ENCODE measurements at places on chromosomes 2 and 18. TPM values are rescaled to one million over a fixed set of nuclear protein-coding genes. Genes with fewer than 3 reads are reported as not detected.

DNA sequence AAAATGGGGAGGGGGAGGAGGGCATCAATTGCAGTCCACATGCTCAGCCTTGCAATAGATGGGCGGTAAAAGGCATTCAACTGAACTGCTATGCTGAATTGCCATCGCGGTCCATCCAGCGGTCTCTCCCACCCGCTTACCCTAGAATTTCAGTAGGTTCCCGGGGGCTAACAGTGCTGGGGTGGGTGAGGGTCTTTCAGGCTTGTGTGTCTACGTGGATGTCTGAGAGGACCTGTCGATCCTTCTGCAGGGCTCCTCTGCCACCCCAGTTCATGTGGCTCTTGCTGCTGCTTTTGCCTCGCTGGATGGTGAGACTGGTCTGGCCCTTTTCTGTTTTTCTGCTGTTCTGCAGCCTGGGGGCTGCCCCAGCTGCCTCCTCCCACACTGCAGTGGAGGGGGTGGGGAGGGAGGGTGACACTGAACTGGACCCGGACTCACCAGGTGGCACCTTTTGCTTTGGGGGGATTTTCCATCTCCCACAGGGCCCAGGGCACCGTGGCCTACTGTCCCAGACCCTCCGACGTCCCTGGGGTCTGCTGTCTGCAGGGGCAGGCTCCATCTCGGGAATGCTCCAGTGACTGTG, 14.1 kb downstream of the ACKR3 start:
- no peak overlapping the region for H3K4me3 ChIP-seq
- no peaks in the 10 kb centered on the region for H3K27me3 ChIP-seq
- no peak for DNase-seq
- H3K36me3 ChIP-seq: peaks cover 2% of the 10 kb centered on the region
- no peak overlapping the region for H3K27ac ChIP-seq
- H3K4me1 ChIP-seq: no peaks in the 10 kb centered on the region

- no peak for DNase-seq
- H3K4me3 ChIP-seq: no peak overlapping the region
- no peaks in the 10 kb centered on the region for H3K36me3 ChIP-seq
- H3K27ac ChIP-seq: no peak overlapping the region
- no peaks in the 10 kb centered on the region for H3K27me3 ChIP-seq
- H3K4me1 ChIP-seq: no peaks in the 10 kb centered on the region
Observed at GRCh38 chr2:150538651-150539201, 51.3 kb upstream of the RND3 start.

DNA sequence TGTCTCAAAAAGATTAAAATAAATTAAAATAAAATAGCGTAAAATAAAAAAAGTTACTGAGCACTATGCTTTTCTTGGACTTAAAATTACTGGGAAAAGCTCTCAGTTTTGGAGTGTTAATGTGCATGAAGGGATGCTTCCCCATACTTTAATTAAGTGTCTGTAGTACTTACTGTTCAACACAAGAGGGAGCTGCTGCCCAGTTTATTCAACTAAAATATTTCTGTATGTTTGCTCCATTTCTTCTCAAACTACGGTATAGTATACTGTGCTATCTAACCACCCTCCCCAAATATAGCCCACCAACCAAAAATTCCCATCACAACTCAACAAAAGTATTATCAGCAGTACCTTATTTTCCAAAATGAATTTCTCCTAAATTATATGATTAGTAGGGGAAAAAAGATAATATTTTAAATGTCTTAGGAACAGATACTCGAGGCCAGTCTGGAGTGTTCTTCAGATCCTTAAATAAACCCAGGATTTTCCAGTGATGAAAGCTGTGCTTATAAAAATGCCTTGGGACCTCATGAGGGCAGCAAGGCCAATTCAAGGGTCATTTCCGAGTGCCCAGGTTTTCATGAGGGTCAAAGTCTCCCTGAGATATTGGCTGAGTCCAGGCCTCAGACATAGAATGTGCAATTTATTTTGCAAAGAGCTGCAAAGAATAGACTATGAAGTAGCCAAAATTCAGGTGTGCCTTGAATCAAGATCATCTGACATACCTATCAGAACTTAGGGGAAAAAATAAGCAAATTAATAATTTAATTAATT, 64.1 kb downstream of the CHRNA1 start:
- peaks cover 36% of the 10 kb centered on the region for H3K27me3 ChIP-seq
- no peaks in the 10 kb centered on the region for H3K4me1 ChIP-seq
- no peak for DNase-seq
- no peak overlapping the region for H3K27ac ChIP-seq
- H3K36me3 ChIP-seq: no peaks in the 10 kb centered on the region

DNA sequence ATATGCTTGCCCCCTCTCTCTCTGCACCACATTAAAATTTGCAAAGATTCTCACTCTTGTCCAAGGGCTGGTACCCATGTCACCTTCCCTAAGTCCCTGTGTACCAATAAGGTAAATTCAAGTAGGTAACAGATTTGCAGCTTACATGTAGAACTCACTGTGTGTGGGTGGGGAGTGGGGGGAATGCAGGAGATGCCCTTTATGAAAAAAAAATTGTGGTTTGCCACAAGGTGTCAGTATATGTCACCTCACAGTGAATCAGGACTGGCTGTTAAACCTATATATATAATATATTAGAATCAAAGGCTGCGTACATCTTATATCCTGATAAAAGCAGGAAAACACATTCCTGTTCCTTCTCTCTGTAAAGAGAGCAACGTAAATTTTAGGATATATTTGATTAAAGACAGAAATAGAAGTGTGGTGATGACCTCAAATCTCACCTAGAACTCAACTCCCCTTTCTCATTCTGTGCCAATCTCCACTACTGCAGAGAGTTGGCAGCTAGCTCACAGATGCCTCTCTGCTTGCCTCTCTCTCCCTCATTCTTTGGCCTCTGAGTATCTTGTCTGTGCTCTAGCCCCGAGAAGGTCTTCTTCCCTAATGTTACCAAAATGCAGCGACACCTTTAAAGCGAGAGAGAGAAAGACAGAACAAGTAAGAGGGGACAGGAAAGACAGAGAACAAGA, 536 bp downstream of the XDH start:
- H3K27me3 ChIP-seq: peaks cover 17% of the 10 kb centered on the region
- H3K27ac ChIP-seq: no peak overlapping the region
- peaks cover 22% of the 10 kb centered on the region for H3K4me1 ChIP-seq
- no peak for DNase-seq
- H3K4me3 ChIP-seq: no peak overlapping the region
- peaks cover 5% of the 10 kb centered on the region for H3K36me3 ChIP-seq

GRCh38 chr2:168974428-168974827, 56.7 kb downstream of the ABCB11 start:
- H3K27me3 ChIP-seq: no peaks in the 10 kb centered on the region
- H3K36me3 ChIP-seq: no peaks in the 10 kb centered on the region
- DNase-seq: no peak
- no peaks in the 10 kb centered on the region for H3K4me1 ChIP-seq
- no peak overlapping the region for H3K4me3 ChIP-seq

- H3K36me3 ChIP-seq: no peaks in the 10 kb centered on the region
- no peak overlapping the region for H3K4me3 ChIP-seq
- no peak overlapping the region for H3K27ac ChIP-seq
- no peak for DNase-seq
- H3K27me3 ChIP-seq: peaks cover 31% of the 10 kb centered on the region
Observed at GRCh38 chr18:62621546-62621945, 93.8 kb upstream of the PHLPP1 start.

GRCh38 chr2:142874293-142874814, 3.1 kb upstream of the KYNU start:
- no peaks in the 10 kb centered on the region for H3K27me3 ChIP-seq
- DNase-seq: no peak
- no peak overlapping the region for H3K4me3 ChIP-seq
- H3K4me1 ChIP-seq: no peaks in the 10 kb centered on the region
- no peaks in the 10 kb centered on the region for H3K36me3 ChIP-seq

DNA sequence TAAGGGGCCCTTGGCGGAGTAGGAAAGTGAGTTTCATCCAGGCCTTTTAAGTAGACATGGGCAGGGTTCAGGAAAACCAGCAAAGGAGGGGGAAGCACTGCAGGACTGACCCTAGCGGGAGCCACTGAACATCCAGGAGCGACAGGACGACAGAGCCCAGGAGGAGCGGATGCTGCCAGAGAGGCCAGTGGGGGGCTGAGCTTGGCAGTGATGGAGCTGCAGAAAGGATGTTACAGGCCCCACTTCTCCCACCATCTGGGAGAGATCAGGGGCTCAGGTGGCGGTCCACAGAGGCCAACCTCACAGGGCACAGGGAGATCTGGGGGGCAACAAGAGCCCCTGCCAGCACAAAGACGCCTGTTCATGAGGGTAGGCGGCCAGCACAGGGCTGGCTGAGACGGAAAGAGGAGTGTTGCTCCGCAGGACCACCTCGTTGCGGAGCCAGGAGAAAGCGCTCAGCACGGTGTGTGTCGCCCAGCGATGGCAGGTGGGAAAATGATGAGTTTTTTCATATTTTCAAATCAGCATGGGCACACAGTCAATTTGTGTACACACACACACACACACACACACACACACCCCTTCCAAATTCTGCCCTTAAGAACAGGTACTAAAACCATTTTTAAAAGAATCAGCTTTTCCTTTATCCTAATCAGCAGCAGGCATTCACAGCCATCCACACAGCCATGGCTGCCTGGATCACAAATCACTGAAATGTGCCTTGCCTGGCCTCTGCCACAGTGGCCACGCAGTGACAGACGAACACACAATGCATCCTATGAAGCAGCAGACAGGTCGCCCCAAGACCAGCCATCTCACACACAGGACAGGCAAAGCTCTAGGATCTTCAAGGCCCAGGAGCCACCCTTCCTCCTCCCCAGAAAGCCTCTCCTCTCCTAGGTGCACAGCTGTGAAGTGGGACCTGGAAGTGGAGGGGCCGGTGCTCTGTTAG, 63.2 kb downstream of the NDUFA10 start:
- no peak for DNase-seq
- H3K36me3 ChIP-seq: peaks cover 4% of the 10 kb centered on the region
- no peak overlapping the region for H3K27ac ChIP-seq
- no peaks in the 10 kb centered on the region for H3K27me3 ChIP-seq
- peaks cover 2% of the 10 kb centered on the region for H3K4me1 ChIP-seq
- no peak overlapping the region for H3K4me3 ChIP-seq

- no peaks in the 10 kb centered on the region for H3K36me3 ChIP-seq
- no peak overlapping the region for H3K27ac ChIP-seq
- no peak for DNase-seq
- no peaks in the 10 kb centered on the region for H3K4me1 ChIP-seq
- no peak overlapping the region for H3K4me3 ChIP-seq
- peaks cover 17% of the 10 kb centered on the region for H3K27me3 ChIP-seq
Observed at GRCh38 chr2:144890828-144891227, 370.9 kb upstream of the ZEB2 start.

DNA sequence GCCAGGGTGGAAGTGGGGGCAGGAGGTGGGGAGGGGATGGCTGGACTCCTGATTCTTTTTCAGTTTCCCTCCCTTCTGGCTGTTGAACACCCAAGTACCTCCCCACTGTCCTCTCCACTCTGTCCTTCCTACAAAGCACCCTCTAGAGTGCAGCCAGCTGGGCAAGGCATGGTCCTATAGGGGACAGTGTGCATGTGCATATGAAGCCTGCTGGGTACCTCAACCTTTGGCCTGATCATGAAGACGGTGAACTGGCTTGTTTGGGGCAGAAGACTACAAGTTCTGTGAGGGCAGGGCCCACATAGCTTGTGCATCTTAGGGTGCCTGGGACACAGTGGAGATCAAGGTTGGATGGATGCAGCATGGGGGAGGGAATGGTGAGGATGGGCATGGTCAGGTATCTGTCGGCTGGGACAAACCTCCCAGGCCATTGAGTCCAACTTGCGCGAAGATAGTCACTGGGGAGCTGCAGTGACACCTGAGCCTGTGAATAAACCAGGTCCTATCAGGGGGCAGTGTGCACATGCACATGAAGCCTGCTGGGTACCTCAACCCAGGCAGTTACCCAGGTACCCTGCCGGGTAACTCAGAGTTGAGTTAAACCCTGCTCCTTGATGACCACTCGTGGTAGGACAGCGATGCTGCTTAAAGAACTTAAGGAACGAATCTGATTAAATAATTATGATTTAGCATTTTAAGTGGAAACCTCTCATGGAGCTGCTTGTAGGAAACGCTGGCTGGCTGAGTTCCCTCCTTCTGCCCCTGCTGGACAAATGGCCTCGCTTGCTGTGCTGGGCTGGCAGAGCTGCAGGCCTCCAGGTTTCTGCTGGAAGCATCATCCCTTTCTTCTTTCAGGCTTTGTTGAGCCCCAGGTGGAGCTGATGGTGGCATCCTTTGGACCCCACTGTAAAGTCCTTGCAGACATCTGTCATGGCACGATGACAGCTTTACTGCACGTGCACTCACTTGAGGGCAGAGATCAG, 84.0 kb downstream of the POLR1A start:
- H3K27me3 ChIP-seq: no peaks in the 10 kb centered on the region
- peak overlapping the region; percentile 8 for H3K27ac ChIP-seq
- H3K4me1 ChIP-seq: peaks cover 18% of the 10 kb centered on the region
- H3K36me3 ChIP-seq: peaks cover 13% of the 10 kb centered on the region
- no peak overlapping the region for H3K4me3 ChIP-seq

DNA sequence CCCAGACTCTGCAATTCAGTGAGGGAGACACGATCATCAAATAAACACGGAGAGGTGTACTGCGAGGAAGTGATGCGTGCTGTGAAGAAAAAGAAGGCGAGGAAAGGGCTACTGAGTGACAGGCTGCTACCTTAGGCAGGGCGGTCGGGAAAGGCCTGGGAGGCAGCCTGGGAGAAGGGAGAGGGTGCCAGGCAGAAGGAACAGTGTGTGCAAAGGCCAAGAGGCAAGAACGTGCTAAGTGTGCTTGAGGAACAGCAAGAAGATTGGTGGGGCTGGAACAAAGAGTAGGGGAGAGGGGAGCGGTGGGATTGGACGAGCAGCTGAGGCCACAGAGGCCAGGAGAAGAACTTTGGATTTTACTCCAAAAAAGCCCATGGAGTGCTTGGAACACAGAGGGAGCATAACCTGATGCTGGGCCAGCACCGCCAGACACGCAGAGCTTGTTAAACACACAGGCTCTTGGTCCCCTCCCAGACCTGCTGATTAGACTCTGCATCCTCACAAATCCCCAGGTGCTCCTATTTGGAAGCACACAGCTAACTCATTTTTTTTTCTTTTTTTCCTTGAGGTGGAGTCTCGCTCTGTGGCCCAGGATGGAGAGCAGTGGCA, 30.4 kb downstream of the SERTAD2 start:
- H3K4me3 ChIP-seq: no peak overlapping the region
- no peak overlapping the region for H3K27ac ChIP-seq
- H3K27me3 ChIP-seq: no peaks in the 10 kb centered on the region
- DNase-seq: no peak

DNA sequence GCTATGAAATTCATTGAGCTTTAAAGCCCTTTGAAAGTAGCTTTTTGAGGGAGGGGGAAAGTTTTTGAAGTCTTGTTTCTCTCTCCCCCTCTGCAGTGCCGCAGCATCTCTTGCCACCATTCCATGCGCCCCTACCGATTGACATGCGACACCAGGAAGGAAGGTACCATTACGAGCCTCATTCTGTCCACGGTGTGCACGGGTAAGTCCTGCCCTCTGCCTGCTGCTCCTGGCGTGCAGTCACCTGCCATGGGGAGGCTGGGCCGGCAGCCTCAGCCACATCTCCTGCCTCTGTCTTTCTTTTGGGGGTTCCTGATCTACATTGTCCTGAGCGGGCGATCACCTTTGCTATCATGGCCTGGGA, 191.6 kb downstream of the GLI2 start:
- H3K27ac ChIP-seq: no peak overlapping the region
- no peaks in the 10 kb centered on the region for H3K4me1 ChIP-seq
- H3K27me3 ChIP-seq: no peaks in the 10 kb centered on the region
- H3K4me3 ChIP-seq: no peak overlapping the region

The SPATA3 gene
- total RNA-seq: 1.2 TPM

The ANKRD62 gene
- not detected for total RNA-seq

The SNTG2 gene
- 1.6 TPM for total RNA-seq

The ZNF892 gene
- 3.9 TPM for total RNA-seq

The LRRTM4 gene
- total RNA-seq: not detected

The CCDC74B gene
- total RNA-seq: 0.23 TPM

The CHRNG gene
- not detected for total RNA-seq

The PARD6G gene
- total RNA-seq: 0.98 TPM

The TUBA3E gene
- total RNA-seq: not detected

Measured in activated CD8-positive, alpha-beta memory T cell treated with anti-CD3 and anti-CD28 coated beads, Interleukin-2, amount 10 ng/mL, durations not matched to agents 7 days and 5 days (primary cell).